ENCODE measurements at places on chromosomes 6 and 20.

DNA sequence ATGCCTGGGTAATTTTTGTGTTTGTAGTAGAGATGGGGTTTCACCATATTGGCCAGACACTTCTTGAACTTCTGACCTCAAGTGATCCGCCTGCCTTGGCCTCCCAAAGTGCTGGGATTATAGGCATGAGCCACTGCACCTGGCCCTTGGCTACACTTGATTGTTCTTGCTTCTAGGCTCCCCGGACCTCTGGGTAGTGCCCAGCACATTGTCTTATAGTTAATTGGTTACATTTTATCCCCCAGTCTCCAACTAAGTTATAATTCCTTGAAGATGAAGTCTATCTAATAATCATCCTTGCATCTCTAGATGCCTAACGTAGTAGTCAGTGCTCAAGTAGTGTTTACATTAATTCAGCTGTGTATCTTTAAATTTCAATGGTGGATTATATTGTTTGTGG is 11.8 kb downstream of the SMPDL3A start:
- DNase-seq, result no peak

- no peak for DNase-seq
Observed at GRCh38 chr6:106609699-106610098, 19.6 kb downstream of the RTN4IP1 start.

GRCh38 chr6:12196326-12196936 is 93.7 kb upstream of the EDN1 start:
- DNase-seq, result no peak

- DNase-seq, result no peak
Observed at GRCh38 chr6:51839726-51840374, 247.6 kb downstream of the PKHD1 start.

DNA sequence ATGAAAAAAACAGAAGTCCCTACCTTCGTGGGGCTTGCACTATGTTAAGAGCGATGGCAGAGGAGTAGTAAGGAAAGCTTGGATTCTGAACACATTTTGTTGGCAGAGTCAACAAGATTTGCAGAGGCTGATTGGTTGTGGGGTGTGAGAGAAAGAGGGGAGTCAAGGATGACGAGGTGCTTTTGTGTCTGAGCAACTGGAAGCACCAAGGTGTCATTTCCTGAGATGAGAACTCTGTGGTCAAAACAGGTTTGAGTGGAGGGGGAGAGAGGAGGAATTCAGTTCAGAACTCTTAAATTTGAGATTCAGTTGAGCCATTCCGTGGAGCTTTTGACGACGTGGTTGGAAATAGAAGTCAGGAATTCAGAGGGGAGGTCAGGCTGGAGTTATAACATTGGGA is 3.5 kb downstream of the OCSTAMP start:
- DNase-seq, result no peak

- no peak for DNase-seq
Observed at GRCh38 chr6:56794421-56794820, 151.7 kb upstream of the DST start.

DNA sequence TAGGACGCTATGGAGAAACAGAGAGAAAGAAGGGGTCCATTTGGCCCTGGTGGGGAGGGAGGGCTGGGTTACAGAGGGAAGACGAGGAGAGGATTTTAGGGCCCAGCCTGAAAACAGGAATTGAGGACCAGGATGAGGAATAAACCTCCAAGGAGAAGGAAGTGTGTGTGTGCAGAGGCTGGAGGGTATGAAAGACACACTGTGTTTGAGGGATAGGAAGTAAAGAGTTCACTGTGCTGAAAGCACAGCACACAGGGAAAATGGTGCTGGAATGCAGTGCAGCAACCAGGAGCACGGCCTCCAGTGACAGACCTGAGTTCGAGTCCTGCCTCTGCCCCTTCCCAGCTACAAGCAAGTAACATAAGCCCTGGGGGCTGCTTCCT is 7.8 kb downstream of the MBOAT1 start:
- DNase-seq, result no peak

- DNase-seq, result no peak
Observed at GRCh38 chr6:136624347-136624746, 74.1 kb upstream of the MAP7 start.

DNA sequence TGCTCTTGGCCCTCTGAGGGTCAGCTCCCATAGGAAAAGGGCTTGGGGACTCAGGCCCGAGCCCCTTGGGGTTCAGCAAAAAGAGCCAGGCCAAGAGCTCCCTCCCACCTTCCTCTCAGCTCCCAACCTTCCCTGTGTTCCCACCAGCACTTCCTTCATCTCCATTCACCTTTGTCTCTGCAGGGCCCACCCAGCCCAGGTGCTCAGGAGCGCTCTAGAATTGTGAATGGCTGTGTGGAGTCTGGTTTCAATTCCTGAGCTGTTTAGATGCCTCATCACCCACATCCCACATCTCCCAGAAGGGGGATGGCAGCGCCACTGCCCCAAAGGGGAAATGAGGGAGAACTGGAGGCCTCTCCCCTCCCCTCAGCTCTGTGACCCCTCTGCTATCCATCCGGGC is 7.7 kb downstream of the GRM4 start:
- DNase-seq, result no peak

- no peak for DNase-seq
Observed at GRCh38 chr20:42364446-42364845, 746.3 kb upstream of the CHD6 start.

DNA sequence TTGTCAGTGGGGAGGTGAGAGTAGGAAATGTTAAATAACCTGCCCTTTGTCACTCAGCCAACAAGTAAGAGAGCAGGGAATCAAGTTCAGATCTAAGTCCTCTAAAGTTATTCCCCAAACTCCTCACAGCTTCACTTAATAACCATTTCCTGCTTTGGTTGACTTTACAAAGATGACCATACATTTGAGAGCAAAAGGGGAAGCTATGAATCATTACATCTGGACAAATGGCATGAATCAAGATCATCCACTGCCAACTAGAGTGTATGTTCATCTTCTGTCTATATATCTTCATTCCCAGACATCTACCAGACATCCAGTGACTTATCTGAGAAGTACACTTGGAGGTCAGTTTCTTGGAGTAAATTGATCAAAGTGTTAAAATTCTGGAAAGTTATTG is 15.1 kb upstream of the HIVEP2 start:
- DNase-seq, result no peak

GRCh38 chr6:99498421-99498820 is 16.8 kb downstream of the USP45 start:
- DNase-seq, result no peak

GRCh38 chr20:37144856-37145404 is 34.2 kb upstream of the RPN2 start:
- no peak for DNase-seq

DNA sequence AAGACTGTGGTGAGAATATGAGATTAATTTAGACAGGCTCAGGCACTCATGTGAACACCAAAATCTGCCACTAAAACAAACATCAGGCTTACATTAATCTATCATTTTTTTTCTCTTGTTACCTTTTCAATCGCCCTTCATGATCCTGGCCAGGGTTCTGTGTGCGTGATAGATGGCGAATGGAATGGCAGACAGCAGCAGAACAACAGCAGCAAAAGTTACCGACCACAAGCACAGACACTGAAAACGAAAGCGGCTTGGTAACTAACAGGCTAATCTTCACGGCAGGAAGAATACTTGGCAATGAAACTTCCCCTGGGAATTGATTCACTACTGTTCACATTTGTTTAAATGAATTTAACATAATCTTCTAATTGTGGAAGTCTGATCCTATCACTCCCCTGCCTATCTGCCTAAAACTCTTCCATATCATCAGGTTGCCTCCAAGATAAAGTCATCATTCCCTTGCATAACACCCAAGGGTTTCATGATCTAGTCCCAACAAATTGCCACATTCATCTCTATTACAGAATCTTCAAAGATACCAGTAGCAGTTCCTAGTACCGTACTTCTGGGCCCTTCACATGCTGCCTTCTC is 28.7 kb downstream of the PTPRK start:
- DNase-seq, result no peak

DNA sequence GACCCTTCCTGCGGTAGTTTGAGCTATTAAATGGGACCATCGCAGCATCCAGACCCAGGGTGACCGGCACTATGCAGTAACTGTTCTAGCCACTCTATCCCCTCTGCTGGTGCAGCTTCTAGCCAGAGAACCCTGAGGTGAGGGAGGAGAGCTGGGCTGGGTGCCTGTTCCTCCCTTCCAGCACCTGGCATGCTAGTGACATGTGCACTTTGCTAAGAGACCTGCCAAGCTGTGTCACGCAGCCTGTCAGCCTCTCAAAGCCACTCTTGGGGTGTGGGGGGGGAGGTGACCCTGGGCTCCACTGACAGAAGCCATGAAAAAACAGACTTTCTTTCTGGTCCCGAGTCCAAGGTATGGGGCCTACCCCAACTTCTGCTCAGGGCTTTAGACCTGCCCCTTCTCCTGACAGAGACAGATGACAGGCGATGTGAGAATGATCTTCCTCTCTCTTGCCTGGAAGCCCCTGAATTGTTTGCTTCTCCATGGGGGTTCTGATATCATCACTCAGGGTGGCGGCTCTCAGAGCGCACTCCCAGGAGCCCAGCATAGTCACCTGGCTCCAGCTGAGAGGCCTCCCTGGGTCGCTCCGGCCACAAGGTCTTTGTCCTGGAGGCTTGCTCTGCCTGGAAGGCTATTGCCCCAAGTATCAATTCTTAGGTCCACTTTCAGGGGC is 47.2 kb upstream of the MLN start:
- DNase-seq, result no peak

- no peak for DNase-seq
Observed at GRCh38 chr20:61349447-61350165, 97.5 kb downstream of the CDH4 start.

DNA sequence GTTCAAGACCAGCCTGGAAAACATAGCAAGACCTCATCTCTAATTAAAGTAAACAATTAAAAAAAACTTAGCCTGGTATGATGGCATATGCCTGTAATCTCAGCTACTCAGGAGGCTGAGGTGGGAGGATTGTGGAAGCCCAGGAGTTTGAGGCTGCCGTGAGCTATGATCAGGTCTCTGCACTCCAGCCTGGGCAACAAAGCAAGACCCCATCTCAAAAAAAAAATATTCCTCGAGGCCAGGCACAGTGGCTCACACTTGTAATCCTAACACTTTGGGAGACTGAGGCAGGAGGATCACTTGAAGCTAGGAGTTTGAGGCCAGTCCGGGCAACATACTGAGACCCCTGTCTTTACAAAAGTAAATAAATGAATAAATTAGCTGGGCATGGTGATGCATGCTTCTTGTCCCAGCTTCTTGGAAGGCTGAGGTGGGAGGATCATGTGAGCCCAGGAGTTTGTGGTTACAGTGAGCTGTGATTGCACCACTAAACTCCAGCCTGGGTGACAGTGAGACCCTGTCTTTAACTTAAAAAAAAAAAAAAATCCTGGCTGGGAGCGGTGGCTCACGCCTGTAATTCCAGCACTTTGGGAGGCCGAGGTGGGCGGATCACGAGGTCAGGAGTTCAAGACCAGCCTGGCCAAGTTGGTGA is 9.3 kb upstream of the C2 start:
- DNase-seq, result no peak

GRCh38 chr6:140446241-140446640 is 1071.8 kb upstream of the CITED2 start:
- no peak for DNase-seq

DNA sequence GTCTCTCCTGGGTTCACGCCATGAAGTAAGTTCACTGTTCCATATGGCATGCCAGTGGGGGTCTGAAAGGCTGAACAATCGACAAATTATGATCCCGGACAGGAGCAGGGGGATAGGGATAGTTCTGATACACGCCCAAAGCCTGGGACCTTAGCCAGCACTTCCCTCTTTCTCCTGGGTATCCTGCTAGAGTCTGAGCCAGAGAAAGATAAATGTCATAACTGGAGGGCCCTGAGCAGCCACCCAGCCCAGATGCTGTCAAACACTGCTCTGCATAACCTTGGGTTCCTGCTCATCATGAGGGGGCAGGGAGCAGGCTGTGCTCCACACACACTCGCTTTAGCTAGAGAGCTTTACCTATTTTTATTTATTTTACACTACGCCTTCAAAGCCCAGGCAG is 12.3 kb downstream of the EDEM2 start:
- no peak for DNase-seq

GRCh38 chr6:163765335-163765734 is 350.8 kb downstream of the QKI start:
- no peak for DNase-seq

GRCh38 chr6:4225161-4225872 is 89.9 kb upstream of the ECI2 start:
- DNase-seq, result no peak

DNA sequence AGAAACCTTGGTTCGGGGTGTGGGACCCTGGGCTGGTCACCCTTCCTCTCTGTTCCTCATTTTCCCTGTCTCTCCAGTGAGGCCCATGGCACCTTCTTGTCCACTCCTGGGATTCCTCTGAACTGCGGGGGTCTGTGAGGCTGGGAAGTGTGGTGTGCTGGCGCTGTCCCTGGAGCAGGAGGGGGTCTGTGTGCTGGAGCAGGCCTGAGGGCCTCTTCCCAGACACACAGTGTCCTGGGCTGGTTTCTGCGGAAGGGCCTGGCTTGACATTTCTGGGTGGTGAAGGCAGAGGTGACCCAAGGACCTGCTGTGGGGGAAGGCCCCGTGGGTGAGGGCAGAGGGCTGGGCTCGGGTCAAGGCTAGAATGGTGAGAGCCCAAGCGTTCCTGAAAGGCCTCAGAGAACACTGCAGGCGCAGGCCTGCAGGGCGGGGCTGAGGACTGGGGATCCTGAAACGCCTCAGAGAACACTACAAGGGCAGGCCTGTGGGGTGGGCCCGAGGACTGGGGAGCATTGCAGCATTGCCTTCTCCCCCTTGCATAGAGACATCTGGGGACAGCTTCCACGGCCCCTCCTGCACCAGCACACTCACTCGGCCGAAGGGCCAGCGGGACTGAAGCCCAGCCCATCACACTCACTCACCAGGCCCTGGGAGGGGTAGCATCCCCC is 10.6 kb upstream of the BAK1 start:
- no peak for DNase-seq

DNA sequence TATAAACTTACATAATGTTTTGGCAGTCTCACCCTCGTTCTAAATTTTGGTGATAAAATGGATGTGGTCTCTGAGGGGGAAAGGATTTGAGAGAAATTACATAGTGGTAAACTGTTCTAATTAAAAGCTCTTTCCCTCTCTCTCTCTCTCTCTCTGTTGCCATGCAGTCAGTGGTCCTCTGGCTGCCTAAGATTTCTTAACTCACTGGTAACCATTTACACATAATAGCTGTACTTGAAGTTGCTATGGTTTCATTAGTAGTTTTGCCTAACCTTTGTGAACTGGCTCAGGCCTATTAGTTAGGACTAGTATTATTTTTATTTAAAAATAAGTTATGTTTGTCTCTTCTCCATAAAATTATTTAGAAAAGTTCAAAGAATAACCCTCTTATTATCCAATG is 42.0 kb downstream of the MAPK14 start:
- DNase-seq, result no peak

GRCh38 chr20:59400708-59401107 is 100.3 kb downstream of the EDN3 start:
- DNase-seq, result no peak

GRCh38 chr20:47293631-47294030 is 62.9 kb downstream of the ZMYND8 start:
- no peak for DNase-seq

GRCh38 chr6:56938649-56939191 is 16.2 kb upstream of the BEND6 start:
- DNase-seq, result no peak

GRCh38 chr20:45392733-45393132 is 14.6 kb upstream of the TP53TG5 start:
- DNase-seq, result no peak

GRCh38 chr6:160298121-160298520 is 39.5 kb upstream of the SLC22A2 start:
- DNase-seq, result no peak

- no peak for DNase-seq
Observed at GRCh38 chr6:163732479-163732878, 318.0 kb downstream of the QKI start.

Data from activated CD8-positive, alpha-beta memory T cell treated with anti-CD3 and anti-CD28 coated beads for 1 hour (primary cell).